ENCODE measurements at places on chromosomes 6 and 20. TPM values are rescaled to one million over a fixed set of nuclear protein-coding genes. Genes with fewer than 3 reads are reported as not detected.

The LGSN gene
- total RNA-seq: 0.93 TPM

The RAET1E gene
- total RNA-seq: not detected

The CST11 gene
- total RNA-seq: not detected

The CGAS gene
- total RNA-seq: 2.7 TPM

The HSPA1L gene
- total RNA-seq: 0.12 TPM

The MTRF1L gene
- 16.2 TPM for total RNA-seq

The BPIFB2 gene
- not detected for total RNA-seq

The SIRPA gene
- 18.8 TPM for total RNA-seq

The EIF2S2 gene
- 116 TPM for total RNA-seq

The COL11A2 gene
- total RNA-seq: under 0.01 TPM

The WFDC5 gene
- not detected for total RNA-seq

The RNF217 gene
- total RNA-seq: 6.6 TPM

The THEMIS gene
- not detected for total RNA-seq

The SOX4 gene
- total RNA-seq: 10.0 TPM

The RAET1L gene
- not detected for total RNA-seq

The COL9A1 gene
- not detected for total RNA-seq

The DDO gene
- 1.3 TPM for total RNA-seq

The GGTLC1 gene
- not detected for total RNA-seq

The PREP gene
- 13.9 TPM for total RNA-seq

The DEFB124 gene
- total RNA-seq: 2.1 TPM

The GPX5 gene
- not detected for total RNA-seq

The BMP5 gene
- total RNA-seq: not detected

The SLC2A10 gene
- total RNA-seq: 43.6 TPM

The TBX18 gene
- 29.6 TPM for total RNA-seq

The ADGRB3 gene
- total RNA-seq: 2.3 TPM

The KCNK5 gene
- total RNA-seq: not detected

The TSBP1 gene
- total RNA-seq: not detected

The THBS2 gene
- total RNA-seq: 143 TPM

The MUCL3 gene
- not detected for total RNA-seq

The GNAS-AS1 gene
- total RNA-seq: not detected

The SOBP gene
- 4.0 TPM for total RNA-seq

The PRDM13 gene
- total RNA-seq: not detected

The RFX6 gene
- total RNA-seq: not detected

The BPIFB1 gene
- not detected for total RNA-seq

The TPX2 gene
- 6.3 TPM for total RNA-seq

The LY6G6C gene
- not detected for total RNA-seq

The GLP1R gene
- total RNA-seq: not detected

The C20orf144 gene
- total RNA-seq: not detected

The SRMS gene
- not detected for total RNA-seq

The FAM184A gene
- total RNA-seq: not detected

The MPIG6B gene
- total RNA-seq: not detected

The MAFB gene
- total RNA-seq: 1.1 TPM

The RIPPLY2 gene
- total RNA-seq: not detected

The FNDC11 gene
- 0.12 TPM for total RNA-seq

The GSTA2 gene
- not detected for total RNA-seq

The ABHD16B gene
- not detected for total RNA-seq

The SLC17A9 gene
- total RNA-seq: 5.0 TPM

The TREML4 gene
- total RNA-seq: not detected

The SLC52A3 gene
- total RNA-seq: not detected

The SLC22A7 gene
- total RNA-seq: not detected

The TPD52L1 gene
- total RNA-seq: 17.2 TPM

The ZNF341 gene
- 1.2 TPM for total RNA-seq

Data from pericardium fibroblast (primary cell).